ENCODE measurements at places on chromosomes 16 and 17.
A peak's percentile ranks its signal among the peaks of the same experiment; 100 is the strongest.

DNA sequence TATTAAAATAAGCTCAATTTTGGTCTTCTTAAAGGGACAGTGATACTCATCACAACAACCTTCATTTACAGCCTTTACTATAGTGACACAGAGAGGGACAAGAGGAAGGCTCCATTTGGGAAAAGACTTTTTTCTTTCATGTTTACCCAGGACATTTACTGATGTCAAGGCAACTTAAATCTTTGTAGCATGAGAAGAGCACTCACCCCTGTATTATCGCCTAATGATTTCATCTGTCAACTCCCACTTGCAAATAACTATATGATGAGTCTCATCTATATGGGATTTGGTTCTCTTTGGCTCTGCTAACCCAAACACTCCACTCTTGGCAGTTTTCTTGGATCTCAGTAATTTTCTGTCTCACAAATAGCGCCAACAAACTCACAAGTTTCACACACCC, 24.1 kb downstream of the BLMH start:
- DNase-seq, result no peak

DNA sequence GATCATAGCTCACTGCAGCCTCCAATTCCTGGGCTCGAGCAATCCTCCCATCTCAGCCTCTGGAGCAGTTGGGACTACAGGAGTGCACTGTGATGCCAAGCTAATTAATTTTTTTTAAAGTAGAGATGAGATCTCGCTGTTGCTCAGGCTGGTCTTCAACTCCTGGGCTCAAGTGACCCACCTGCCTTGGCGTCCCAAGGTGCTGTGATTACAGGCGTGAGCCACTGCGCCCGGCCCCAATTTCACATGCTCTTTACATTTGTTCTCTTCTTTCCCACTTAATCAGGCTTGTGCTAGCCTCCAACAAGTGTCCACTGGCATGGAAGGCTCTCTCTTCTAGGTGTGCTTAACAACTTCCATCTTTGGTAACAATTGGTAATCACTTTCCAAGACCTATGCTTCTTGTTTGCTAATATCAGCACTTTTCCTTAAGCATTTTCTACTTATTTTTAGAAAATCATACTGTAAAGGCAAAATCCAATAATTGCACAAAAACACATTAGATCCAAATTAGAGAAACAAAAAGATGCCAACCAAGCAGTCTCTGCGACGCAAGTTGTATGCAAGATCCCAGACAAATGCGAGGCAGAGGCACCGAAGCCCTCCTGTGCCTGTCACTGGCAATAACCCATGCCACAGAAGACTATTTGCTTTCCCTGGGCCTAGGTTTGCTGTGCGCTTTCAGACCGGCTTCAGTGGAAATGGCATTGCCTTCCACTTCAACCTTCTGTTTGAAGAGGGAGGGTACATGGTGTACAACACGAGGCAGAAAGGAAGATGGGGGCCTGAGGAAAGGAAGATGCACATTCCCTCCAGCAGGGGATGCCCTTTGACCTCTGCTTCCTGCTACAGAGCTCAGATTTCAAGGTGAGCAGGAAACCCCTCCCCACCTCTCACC, 52.6 kb downstream of the NOS2 start:
- DNase-seq, result no peak

GRCh38 chr17:16353317-16354174, at the start of gene CENPV:
Gene CENPV, minus strand, starts transcription at chr17:16353469. Its CDS starts 33 bp downstream, at chr17:16353436.
- DNase-seq, result peak; percentile 34

- no peak for DNase-seq
Observed at GRCh38 chr16:55301385-55302008, 22.5 kb upstream of the IRX6 start.

DNA sequence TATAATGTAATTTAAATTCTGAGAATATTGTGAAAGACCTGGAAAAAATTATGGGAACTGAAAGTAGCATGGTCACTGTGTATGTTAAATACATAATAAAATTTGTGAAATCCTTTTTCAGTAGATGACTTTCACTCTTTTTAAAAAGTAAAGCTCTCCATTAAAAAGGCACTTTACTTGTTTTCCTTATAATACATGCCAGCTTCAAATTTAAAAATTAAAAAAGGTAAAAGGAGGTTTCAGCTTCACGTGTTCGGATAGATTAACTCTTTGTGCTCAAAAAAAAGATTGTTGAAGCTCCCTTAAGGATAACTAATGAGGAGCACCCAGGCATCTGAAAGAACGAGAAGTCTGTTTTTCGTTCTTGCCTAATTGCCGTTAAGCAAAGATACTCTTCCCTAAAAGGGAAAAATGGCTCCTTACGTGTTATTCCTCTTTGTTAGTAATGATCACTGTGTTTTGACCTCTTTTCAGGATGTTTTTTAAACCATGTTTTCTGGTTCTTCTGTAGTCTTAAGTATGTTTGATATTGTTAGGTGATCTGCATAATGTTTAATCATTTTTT, 87.8 kb downstream of the TUBD1 start:
- no peak for DNase-seq

DNA sequence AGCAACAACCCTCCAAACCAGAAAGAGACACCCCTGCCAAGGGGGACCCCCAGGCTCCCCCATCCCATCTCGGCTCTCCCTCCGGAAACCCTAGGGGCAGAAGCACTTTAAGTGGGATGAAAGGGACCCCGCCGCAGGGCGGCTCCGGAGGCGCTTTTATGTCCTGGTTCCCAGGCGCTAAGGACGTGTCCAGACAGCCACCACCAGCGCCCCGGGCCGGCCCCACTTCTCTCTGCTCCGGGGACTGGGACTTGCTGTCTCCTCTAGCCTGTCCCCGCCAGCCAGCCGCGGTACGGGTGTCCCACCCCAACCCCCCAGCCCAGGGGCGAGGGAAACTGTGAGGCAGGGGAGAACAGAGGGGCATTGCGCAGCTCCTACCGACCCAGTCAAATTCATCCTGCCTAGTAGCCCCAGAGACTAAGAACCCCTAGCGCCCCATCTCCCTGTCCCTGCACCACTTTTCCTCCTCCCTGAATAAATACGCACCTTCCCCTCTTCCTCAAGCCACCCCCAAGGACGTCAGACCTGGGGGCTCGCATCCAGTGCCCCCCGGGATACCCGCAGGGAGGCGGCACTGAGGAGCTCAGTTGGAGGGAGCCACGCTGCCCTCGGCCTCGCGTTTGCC, 4.1 kb downstream of the SP6 start:
- no peak for DNase-seq

- DNase-seq, result no peak
Observed at GRCh38 chr17:50428831-50429424, 2.9 kb downstream of the ACSF2 start.

GRCh38 chr16:87877942-87878507, 8.7 kb upstream of the SLC7A5 start:
- no peak for DNase-seq

GRCh38 chr16:86095131-86095752, 196.3 kb downstream of the IRF8 start:
- no peak for DNase-seq

- DNase-seq, result peak; percentile 71
Observed at GRCh38 chr16:56911771-56912571, 20.0 kb upstream of the HERPUD1 start.

DNA sequence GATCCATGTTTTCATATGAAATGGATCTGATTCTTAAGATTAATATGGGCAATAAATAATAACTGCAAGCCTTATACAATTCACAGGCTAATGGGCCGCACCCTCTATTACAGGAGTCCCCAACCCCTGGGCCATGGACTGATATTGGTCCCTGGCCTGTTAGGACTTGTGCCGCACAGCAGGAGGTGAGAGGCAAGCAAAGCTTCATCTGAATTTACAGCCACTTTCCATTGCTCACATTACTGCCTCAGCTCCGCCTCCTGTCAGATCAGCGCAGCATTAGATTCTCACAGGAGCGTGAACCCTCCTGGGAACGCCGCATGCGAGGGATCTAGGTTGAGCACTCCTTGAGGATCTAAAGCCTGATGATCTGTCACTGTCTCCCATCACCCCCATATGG, 26.8 kb downstream of the METTL16 start:
- DNase-seq, result peak; percentile 4

DNA sequence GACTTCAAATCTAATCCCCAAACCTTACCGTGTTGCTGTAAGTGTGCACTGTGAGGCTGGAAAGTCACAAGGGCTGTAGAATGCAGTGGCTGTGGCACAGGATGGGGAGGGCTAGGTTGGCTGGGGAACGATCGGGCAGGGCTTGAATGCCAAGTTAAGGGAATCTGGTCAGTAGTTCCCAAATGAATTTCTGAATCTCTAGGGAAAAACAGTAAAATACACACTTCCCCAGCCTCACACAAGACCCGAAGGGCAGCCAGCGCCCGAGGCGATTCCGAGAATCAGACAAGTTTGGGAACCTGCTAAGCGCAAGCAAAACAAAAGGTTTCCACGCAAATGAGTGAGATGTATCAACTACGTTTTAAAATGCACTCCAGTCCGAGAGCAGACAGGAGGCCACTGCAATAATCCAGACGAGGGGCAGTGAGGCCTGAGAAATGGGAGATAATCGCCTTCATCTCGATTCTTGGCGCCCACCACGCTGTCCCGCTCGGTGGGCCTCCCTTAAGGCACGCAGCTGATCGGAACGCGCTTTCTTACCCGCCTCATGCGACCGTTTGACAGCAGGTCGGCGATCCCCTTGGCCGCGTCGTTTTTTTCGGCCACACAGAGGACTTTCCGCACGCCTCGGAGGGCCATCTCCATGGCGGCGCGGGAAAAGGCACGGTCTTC, 599 bp downstream of the TOP3A start:
- DNase-seq, result no peak

DNA sequence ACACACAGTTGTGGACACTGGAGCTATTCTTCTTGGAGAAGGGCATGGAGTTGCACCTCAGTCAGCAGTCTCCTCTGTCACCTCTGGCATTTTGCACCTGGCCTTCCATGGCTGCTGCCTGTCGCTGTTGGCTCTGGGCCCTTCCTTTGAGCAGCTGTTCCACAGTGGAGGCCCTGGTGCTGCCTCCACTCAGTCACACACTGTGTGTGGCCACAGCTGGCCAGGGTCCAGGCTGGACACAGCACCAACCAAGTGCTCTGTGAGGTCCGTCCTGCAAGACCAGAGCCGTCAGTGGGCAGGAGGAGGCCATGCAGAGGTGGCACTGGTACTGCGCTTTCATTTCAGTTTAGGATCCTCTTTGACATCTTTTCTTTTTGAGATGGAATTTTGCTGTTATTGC, 21.6 kb upstream of the MED9 start:
- DNase-seq, result no peak

DNA sequence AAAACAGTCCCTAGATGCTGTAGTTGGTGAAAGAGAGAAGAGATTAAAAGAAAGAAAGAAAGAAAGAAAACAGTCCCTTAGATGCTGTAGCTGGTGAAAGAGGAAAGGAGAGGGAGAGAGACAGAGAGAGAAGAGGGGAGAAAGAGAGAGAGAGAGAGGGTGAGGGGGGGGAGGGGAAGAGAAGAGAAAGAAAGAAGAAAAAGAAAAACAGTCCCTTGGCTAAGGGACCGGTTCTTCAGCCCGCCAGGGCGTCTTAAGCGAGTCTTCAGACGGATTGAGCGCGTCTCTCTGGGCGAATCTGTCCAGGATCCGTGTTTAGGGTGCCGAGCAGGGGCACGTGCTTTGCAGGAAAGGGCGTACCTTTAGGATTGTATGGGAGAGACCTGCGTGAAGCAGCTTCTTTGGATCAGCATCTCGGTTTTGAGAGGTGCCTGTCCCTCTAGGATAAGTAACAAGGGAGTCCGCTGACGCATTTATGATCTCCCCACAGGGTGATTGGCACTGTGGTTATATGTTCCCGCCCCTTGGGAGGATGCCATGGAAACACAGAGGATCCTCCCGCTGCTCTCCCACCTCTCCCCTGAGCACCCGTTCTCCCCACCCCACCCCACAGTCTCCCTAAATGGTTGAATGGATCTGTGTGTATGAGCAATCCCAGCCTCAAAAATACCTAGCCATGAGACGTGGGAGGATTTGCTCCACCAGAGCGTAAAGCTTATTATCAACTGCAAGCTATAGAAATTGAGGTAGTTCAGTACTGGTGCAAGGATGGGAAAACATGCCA, 16.7 kb downstream of the GNGT2 start:
- peak; percentile 67 for DNase-seq

DNA sequence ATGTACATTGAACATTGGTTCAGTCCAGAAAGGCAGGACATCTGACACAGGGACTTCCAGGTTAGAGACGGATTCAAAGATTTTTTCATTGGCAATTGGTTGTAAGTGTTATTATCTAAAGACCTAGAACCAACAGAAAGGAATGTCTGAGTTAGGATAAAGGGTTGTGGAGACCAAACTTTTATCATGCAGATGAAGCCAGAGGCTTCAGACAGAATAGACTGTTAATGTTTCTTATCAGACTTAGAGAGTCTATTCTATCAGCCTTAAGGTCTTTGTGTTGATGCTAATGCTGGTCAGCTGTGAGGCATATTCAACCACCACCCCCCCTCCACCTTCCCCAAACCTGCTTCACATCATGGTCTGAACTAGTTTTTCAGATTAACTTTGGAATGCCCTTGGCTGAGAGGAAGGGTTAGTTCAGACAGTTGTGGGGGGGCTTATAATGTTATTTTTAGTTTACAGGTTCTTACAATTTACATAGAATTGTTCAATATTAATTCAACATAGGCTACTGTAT, 2.1 kb upstream of the ITGB3 start:
- no peak for DNase-seq

GRCh38 chr16:68265078-68265920, 973 bp downstream of the SLC7A6 start:
- peak; percentile 62 for DNase-seq

- DNase-seq, result no peak
Observed at GRCh38 chr16:3656491-3657468, 2.3 kb downstream of the DNASE1 start.

DNA sequence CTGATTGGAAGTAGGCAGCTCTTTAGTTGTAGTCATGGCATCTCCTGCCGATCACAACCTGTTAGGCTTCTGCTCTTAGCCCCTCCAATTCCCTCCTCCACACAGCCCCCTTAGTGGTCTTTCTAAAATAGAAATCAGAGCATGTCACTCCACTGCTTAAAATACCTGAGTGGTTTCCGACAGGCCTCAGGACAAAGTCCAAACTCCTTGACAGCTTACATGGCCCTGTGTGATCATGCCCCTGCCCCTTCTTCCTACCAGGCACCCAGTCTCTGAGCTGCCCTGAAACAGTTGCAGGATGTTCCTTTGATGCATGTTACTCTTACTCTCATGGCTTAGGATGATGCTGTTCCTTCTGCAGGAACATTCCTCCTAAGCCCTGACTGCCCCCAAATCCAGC, 147.3 kb downstream of the AATF start:
- DNase-seq, result no peak

DNA sequence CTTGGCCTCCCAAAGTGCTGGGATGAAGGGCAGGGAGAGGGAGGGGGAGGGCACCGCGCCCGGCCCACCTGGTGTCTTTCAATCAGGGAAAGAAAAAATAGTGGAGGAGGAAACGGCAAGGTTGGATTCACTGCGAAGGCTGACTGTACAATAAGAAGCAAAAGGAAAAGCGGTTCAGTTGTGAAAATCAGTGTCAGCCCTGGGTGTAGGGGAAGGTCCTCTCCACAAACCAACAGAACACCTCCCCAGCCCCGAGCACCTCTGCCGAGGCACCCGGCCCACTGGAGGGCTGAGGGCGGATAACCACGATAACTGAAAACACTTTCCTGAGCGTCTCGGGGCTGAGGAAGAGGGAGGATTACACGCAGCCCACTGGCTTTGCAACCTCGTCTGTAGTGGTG, 1.4 kb upstream of the SPG7 start:
- DNase-seq, result no peak
